ENCODE measurements at places on chromosomes 12 and 14.

GRCh38 chr14:73424453-73424852, 33.9 kb downstream of the NUMB start:
- no peak for DNase-seq

- no peak for DNase-seq
These were observed 4.9 kb upstream of the NEMF start for GRCh38 chr14:49857427-49858003.

- DNase-seq: no peak
These were observed 68.8 kb downstream of the MDGA2 start for GRCh38 chr14:47606566-47606965.

DNA sequence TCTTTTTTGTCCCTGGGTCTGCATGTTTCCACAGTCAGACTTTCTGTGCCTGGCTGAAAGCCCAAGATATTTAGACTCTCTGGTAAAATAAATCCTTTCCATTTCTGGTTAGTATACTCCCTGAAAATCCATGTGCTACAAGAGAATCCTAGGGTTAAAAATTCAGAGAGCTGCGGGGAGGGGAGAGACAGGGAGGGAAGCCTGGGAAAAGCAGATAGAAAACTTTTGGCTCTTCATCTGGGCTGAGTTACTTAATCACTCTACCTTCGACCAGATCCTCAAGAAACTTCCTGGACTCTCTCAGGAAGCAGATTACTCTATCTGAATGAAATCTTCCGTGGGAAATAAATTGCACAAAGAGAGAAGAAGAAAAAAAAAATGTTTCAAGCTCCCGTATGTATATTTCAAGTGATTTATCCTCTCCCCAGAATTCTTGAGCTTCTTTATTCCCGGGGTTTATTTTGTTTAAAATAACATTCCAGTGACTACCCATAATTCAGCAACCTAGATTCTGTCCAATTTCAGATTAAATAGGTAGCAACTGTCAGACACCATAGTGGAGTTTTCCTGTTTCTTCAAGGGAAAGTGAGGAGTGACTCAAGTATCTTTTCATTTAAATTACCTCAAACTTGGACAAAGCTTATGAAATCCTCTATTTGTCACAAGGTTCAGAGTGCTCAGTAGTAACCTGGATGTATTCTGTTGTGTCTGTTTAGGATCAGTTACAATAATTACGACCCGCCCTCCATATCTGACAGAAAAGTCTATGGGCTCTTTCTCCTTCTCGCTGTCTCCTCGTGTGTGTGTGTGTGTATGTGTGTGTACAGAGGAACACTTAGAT, 163.7 kb downstream of the MYRFL start:
- DNase-seq: no peak

DNA sequence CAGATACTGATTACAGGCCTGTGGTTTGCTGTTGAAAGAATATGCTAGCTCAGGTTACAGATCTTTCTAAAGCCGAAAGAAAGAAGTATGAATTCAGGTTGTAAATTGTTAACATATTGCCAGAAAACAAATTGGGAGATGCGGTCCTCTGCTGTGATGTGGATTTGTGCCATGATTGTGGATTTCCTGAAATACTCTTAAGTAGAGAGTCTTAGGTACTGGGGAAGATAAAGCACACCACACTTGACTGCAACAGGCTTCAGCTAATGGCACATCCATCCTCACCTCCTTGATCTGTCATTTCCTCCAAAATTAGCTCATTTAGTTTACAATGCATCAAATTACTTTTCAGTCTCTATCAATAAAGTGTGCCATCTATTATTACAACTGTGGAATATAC, 279.2 kb downstream of the SYT1 start:
- no peak for DNase-seq

- DNase-seq: no peak
These were observed 1.1 kb downstream of the IKZF4 start for GRCh38 chr12:56021889-56022497.

DNA sequence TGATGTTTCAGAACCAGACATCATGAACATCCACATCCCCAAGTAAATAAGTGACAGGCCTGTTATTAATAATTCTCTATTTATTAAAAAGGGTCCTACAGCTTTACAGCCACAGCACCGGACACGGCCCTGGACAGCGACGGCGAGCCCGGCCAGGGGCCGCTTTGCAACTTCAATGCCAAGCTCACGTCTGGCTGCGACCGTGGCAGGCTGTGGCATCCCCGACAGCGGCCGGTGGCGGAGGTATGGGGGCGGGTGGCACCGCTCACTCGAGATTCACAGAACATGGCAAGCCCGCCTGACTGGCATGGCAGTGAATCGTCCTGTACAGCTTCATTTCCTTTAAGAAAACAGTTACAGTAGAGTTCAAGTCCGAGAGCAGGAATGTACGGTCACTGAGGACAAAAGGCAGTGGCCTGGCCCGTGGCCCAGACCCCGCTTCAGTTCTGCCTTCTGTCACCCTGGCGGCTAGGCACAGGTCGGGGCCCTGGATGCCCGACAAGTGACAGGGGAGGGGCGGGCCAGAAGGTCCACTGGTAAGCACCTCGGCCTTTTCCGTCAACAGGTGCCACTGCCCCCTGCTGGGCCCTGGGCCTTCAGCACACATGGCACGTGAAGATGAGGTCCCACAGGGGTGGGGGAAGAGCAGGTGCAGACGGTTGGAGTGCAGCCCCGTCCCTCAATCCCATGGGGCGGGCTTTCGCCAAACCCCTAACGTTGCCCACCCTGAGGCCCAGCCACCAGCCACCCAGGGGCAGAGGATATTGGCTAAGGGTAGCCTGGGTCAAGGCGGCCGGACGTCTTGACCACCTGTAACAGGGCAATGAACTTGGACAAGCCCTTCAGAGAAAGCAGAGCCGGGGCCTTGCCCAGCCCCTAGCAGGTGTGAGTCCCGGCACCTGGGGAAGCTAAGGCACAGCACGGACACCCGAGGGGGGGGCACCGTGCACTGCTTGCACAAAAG, 30.3 kb downstream of the HIP1R start:
- peak; percentile 33 for DNase-seq

DNA sequence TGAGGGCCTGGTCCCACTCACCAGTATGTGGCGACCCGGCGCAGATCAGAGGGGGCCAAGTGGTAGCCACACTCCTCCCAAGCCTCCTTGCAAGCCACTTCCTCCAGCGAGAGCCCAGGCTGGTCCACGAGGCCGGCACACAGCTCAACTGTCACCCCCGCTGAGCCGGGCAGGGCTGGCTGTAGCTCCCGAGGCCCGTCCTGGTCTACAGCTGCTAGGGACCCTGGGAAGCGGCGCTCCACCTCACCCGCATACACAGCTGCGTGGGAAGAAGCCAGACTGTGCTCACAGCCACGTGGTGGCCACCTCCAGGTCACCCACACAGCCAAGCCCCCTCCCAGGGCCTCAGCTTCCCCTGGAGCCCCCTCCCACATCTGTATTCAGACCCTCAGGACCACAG, 4.6 kb downstream of the NUDT14 start:
- no peak for DNase-seq

- DNase-seq: no peak
These were observed 35.1 kb downstream of the SVOP start for GRCh38 chr12:108985750-108986149.

DNA sequence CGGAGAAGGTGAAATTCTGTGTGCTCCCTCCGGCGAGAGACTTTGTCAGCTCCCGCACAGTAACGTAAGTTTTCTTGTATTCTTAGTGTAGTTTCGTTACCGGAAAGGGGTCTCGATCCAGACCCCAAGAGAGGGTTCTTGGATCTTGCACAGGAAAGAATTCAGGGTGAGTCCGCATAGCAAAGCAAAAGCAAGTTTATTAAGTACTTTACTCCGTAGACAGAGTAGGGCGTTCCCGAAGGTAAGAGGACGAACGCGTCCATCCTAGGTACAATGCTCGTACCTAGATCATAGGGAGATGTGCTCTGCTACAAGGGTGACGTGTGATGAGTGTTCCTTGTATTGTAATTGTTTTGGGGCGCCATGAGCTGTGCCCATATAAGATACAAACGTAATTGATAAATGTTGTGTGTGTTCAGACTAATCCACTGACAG, 293 bp downstream of the IFI27L1 start:
- no peak for DNase-seq

- no peak for DNase-seq
These were observed 28.5 kb downstream of the LGMN start for GRCh38 chr14:92719890-92720323.

DNA sequence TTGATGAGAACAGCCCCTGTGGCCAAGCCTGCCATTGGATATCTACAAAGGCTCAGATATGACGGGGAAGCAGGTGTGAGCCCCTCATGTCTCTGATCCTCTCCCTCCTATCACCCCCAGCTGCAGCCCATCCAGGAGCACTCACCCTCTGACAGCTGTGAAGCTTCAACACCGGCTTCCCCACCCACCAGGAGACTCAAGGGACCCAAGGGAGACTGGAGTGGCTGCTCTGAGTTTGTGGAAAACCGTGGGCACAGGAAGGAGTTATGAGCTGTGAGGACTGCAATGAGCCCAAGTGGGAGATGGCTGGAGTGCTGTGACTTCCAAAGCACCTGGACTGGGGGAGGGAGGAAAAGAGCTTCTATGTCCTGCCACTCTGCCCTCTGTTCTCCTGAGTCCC, 7.9 kb downstream of the IFI27L2 start:
- no peak for DNase-seq

GRCh38 chr12:109458771-109459208, 18.3 kb downstream of the KCTD10 start:
- DNase-seq: no peak

DNA sequence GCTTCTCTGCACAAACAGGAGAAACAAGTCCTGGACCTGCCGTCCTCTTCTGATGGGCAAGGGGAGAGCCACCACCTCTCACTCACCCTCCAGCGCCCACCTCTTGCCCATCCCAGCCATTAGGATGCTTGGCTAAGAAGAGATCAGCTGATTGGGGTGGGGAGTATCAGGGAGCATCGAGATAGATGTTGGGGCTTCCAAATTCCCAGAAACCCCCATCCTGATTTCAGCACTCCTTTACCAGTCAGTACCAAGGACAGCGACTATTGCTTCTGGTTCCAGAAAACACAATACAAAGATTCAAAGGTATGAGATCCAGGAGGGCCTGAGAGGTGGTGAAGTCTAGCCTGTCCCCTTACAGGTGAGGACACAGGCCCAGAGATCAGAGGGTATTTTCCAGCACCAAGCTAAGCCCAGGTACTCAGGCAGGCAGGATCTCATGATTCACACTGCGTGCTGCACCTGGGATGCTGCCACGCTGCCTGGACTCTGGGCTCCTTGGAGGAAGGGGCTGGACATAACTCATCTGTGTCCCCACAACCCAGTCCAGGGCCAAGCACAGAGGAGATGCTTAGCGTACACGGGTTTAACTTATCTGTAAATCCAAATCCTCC, 76.6 kb downstream of the TUNAR start:
- no peak for DNase-seq
